Progenitor cell of endocrine pancreas (in vitro differentiated cells): ENCODE measurements at places on chromosomes 4 and X.

- DNase-seq: no peak
Observed at GRCh38 chr4:41280010-41280409, 23.3 kb downstream of the UCHL1 start.

- DNase-seq: no peak
Observed at GRCh38 chr4:119480331-119480730, 148.3 kb downstream of the PDE5A start.

GRCh38 chr4:141815646-141816045 is 179.3 kb downstream of the IL15 start:
- DNase-seq: no peak

DNA sequence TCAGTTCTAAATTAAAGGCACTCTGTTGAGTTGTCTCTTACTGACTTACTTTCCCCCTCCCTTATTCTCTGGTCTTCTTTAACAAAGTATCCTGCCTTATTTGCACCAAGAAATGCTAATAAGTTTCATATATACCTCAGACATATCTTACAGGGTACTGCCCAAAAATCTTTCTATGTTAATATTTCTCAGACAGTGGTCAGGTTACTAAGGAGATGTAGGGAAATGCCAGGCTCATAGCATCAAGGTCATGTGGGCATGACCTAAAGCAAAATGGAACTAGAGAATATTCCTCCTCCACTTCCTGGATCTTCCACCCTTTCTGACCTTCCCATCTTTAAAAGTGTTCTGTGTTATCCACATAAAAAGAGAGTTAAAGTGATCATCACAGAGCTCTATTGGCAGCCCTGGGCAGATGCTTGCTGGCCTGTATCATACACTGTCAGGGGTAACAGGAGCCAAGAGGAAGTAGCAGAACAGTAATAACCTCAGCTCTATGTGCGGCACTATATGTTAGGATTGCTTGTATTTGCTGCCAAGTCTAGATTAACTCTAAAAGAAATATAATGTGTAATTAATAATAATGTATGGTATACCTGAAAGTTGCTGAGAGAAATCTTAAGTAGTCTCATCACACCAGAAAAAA is 74.3 kb downstream of the IQCM start:
- DNase-seq: no peak

- no peak for DNase-seq
Observed at GRCh38 chrX:45872480-45872879, 671.8 kb upstream of the DIPK2B start.

DNA sequence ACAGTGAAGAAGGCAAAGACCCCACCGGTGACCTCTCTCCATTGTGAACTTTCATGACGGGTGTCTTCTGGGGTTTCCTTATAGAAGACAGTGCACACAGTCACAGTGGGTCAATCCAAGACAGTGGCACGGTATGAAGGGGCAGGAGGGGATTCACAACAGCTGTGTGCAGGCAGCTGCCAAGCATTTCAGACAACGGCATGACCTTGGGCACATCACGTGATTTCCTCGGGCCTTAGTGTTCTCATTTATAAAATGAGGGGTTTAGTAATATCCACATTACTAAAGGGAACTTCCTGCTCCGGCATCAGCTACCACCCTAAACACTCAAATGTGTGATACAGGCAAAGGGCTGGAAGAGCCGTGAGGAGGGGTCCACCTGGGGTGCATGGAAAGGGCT is 42.9 kb downstream of the RBM47 start:
- no peak for DNase-seq
